NCI-H2081 treated with DMSO at 0.1 percent for 48 hours (cell line): ENCODE measurements at places on chromosomes 7 and 10.

- DNase-seq: no peak
These were observed 14.4 kb downstream of the ALKBH4 start for GRCh38 chr7:102450242-102450641.

GRCh38 chr7:41097501-41097900, 605.4 kb downstream of the INHBA start:
- DNase-seq: no peak

DNA sequence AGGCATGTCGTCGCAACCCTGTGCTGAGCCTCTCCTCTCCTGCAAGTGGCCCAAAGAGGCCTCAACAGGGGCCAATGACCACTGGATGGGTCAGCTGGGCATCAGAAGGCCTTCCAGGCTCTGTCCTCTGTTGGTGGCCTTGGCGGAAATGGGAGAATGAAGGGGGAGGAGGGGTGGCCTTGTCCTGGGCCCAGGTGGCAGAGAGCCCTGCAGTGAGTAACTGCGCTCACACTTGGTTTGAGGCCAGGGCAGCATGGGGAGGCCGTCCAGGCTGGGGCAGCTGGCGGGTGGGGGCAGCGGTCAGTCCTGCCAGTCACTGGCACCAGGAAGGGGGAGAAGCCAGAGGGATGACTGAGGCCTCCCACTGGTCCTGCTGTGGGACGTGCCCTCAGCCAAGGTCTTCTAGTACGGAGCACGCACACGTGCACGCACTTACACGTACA, 59.8 kb downstream of the LHPP start:
- DNase-seq: no peak

DNA sequence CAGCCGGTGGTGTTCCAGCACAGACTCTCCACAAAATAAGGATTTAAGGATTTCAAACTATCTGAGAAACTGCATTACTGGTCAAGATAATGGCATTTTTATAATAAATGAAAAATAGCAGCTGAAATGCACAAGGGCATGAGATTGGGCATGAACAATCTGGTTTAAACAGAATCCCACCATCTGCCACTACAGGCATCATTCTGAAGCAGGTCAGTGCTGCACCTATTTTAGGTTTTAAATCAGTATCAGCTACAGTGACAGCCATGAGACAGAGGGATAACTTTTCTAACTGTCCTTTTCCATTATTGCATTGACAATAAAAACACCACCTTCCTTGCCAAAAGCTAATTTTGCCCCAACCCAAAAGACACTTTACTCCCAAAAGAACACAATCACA, 186.8 kb downstream of the ETV1 start:
- DNase-seq: no peak

- DNase-seq: no peak
These were observed 614.7 kb downstream of the PARD3 start for GRCh38 chr10:34200355-34200901.

- no peak for DNase-seq
These were observed 59.9 kb downstream of the KCNMA1 start for GRCh38 chr10:77577666-77578229.

DNA sequence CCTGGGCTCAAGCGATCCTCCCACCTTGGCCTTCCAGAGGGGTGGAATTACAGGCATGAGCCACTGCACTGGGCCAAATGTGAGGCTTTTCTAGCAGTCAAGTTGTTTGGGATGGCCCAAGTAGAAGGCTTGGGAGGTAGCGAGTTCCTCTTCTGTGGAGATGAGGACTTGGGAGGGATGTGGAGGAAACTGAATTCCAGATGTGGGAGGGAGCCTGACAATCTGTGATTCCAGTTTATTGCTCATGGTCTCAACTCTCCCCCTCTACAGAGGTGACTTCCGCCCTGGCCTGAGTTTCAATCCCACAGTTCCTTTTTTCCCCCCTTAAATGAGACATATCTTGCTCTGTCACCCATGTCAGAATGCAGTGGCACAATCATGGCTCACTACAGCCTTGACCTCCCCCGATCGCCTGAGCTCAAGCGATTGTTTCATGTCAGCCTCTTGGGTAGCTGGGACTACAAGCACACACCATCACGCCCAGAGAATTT, 3.4 kb downstream of the STYXL1 start:
- no peak for DNase-seq

DNA sequence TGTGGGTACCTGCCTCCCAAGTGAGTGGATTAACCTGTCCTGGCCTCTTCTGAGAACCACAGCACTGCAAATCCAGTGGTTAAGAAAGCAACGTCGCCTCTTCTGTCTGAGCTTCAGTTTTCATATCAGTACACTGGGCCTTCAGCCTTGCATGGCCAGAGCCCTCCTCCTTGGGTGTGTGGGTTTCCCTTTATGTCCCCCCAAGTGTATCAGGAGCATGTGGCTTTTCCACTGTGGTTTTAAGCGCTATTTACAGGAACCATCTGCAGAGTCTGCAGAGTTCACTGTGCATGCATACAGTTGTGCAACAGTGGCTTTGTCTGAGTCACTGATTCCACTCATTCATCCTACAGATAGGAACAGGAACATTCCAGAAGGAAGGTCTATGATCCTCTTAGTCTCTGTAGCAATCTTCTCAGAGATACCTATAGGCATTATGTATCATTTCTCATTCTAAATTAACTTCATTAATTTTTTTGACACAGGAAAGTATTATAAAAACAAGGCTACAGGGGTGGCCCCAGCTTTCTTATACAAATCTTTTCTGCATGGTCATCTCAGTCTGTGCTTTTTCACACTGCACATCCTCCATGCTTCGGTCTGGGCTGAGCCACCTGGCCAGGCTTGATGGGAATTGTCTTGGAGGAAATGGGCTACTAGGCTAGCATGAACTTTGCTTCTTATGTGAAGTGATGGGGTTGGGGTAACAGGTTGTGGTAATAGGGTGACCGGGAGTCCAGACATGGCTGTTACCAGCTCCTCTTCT, 17.1 kb downstream of the MBL2 start:
- DNase-seq: no peak

DNA sequence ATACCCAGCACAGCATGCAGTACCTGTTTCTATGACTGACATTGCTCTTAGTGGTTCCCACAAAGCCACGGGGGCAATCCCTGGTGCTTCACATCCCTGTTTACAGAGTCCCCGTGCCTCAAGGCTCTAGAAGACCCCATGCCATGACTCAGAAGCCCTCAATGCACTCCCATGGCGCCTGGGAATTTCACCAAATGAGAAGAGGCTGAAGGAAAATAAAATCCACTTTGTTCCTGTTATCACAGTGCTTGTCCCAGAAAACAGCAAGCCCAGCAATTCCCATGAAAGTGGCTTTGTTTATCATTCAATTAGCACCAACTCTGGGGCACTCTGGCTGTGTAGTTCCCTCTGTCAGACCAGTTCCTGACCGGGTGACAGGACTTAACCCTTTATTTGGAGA, 268.3 kb downstream of the TNS3 start:
- no peak for DNase-seq

DNA sequence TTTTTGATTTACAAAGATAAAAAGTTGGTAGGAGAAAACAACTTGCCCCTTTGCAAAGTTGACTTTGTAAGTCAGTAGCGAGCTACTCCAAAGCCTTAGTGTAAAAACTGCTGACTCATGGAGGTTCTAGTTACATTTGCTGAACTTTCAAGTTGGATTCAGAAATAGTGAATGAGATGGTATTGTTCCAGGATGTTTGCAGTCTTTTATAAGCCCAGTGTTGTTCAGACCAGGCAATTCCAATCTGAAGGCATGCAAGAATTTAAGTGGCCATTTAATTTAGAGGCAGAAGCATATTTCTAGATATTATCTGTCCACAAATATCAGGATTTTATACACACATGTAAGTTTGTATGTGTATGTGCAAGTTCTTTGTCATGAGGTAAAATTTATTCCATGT, 21.6 kb downstream of the TES start:
- DNase-seq: no peak

DNA sequence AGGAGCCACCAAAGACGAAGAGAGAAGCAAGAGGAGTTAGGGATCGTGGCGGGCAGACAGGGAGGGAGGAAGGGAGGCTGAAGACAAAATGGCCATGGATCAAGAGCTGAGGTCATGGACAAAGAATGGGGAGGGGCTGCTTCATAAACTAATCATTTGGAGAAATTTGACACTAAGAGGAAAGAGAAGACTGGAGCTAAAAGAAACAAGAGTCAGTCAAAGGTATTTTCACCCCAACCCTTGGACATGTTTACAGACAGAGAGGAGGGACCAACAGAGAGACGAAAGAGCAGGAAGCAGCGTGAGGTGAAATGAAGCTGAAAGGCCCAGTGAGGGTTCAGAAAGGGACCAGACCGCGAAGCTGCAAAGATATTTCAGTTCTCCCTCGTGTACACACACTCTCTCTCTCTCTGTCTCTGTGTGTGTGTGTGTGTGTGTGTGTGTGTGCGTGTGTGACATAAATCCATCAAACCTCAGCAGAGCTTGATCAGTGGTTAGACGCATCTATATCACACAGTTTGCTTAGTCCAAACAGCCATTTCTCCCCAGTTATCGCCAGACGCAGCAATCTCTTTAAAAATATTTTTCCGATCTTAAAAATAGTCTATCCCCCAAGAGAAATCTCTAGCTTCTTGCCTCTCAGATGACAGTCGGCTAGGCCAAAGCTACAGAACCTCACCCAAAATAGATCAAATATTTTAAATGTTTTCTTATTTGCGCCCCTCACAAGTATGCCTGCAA, 12.5 kb upstream of the CALD1 start:
- no peak for DNase-seq

- no peak for DNase-seq
These were observed 25.1 kb downstream of the NRF1 start for GRCh38 chr7:129636641-129637040.

DNA sequence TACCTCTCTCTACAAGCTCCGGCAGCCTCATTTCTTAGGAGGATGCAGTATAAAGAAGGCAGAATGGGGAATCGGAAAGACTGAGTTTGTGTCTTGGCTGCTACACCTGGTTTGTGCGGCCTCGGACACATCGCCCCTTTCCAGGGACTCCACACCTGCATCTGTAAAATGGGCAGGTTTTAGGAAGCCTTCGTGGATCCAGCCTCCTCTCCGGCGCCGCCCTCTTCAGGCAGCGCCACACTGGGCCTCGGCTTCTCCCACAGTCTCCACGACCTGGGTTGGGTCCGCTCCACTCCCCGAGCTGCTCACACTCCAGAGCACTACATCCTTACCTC, 341 bp downstream of the GOT1 start:
- no peak for DNase-seq
